ENCODE measurements at places on chromosomes 7 and 10.

GRCh38 chr10:125016611-125017202 is 74.8 kb downstream of the ZRANB1 start:
- DNase-seq, result no peak
- no peaks in the 10 kb centered on the region for H3K27me3 ChIP-seq
- H3K4me3 ChIP-seq, result no peak overlapping the region
- H3K27ac ChIP-seq, result no peak overlapping the region

DNA sequence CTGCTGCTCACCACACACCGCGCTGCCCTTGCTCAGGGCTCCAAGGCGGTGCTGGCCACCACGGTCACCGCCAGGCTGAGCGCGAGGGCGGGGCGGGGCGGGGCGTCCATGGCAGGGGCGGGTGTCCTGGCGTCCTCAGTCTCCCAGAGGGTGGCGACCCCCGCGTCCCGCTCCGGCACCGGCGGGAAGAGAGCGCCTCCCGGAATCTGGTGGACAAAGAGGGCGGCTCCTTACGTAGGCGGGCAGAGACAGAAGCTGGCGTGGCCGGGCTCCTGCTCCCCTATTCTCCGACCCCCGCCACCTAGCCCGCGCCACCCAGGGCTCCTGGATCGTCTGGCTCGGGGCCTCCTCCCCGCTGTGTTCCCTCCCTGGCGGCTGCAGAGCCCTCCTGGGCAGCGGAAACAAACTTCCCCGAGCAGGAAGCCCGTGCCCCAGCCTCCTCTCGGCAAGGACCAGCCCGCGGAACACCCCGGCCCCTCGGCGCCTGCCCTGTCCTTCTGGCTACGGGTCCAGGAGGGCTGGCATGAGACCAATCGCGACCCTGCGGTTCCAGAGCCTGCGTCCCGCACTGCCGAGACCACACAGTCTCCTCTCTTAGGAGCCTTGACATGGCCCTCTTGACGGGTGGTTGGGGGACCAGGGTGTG is 133.8 kb upstream of the ZNF92 start:
- peak overlapping the region; percentile 43 for H3K4me3 ChIP-seq
- H3K36me3 ChIP-seq, result no peaks in the 10 kb centered on the region
- DNase-seq, result no peak
- no peaks in the 10 kb centered on the region for H3K4me1 ChIP-seq
- H3K27me3 ChIP-seq, result peaks cover 25% of the 10 kb centered on the region
- no peak overlapping the region for H3K27ac ChIP-seq

DNA sequence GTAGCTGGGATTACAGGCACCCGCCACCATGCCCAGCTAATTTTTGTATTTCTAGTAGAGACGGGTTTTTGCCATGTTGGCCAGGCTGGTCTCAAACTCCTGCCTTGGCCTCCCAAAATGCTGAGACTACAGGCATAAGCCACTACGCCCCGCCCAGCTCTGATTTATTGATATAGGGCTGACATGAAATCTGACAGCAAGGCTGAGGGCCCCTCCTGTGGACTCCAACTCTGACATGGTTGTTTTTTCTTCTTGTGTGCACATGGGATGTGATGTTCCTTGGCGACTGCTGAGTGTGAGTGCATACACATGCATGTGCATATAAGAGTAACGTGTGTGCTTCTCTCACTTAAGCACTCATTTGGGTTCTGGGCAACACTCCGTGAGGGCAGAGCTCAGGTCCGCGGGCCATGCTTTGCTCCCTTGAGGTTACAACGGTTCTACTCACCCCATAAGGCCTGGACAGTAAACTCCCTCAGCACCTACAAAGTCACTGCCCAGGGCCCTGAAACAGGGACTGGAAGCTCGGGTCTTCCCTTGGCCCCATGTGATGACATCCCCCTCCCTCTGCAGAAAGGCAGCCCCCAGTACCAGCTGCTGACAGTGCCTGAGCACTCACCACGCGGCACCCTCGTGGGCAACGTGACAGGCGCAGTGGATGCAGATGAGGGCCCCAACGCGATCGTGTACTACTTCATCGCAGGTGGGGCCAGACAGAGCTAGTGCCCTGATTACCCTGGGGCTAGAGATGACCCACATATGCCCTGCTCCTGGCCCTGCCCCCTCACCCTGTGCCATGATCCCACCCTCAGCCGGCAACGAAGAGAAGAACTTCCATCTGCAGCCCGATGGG is 33.6 kb upstream of the VSIR start:
- DNase-seq, result no peak
- peaks cover 13% of the 10 kb centered on the region for H3K27me3 ChIP-seq
- H3K27ac ChIP-seq, result no peak overlapping the region
- H3K4me1 ChIP-seq, result no peaks in the 10 kb centered on the region
- H3K36me3 ChIP-seq, result no peaks in the 10 kb centered on the region

DNA sequence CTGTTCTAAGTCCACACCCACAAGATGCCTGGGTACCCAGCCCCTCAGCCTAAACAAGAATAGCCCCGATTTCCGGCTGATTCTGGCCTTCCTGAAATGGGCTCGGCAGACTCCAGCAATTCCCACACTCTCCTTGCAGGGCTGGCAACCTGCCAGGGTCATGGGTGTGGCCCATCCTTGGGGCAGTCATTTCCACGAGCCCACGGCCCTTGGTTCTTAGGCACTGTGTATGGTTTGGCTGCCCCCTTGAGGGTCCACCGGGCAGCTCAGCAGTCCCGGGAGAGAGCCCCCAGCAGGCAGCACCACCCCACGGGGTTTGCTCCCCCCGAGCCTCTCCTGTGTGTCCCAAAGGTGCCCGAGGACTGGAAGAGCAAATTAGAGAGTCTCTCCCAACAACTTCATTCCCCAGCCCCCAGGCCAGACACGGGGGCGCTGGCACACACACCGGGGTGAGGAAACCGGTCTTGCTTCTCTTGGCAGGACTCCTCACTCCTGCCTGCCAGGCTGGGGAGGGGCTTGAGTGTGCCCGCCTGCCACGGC is 142.2 kb downstream of the EMX2 start:
- H3K27ac ChIP-seq, result no peak overlapping the region
- H3K36me3 ChIP-seq, result no peaks in the 10 kb centered on the region
- DNase-seq, result no peak
- no peak overlapping the region for H3K4me3 ChIP-seq

GRCh38 chr7:130901209-130901783 is 167.3 kb upstream of the KLF14 start:
- peaks cover 42% of the 10 kb centered on the region for H3K36me3 ChIP-seq
- H3K4me3 ChIP-seq, result no peak overlapping the region
- H3K4me1 ChIP-seq, result peaks cover 97% of the 10 kb centered on the region
- no peak for DNase-seq

GRCh38 chr7:140249036-140249806 is 72.4 kb upstream of the KDM7A start:
- H3K27ac ChIP-seq, result no peak overlapping the region
- no peaks in the 10 kb centered on the region for H3K36me3 ChIP-seq
- no peak for DNase-seq
- no peaks in the 10 kb centered on the region for H3K4me1 ChIP-seq
- no peak overlapping the region for H3K4me3 ChIP-seq

GRCh38 chr7:19101909-19102308 is 15.5 kb downstream of the TWIST1 start:
- H3K4me3 ChIP-seq, result no peak overlapping the region
- peaks cover 5% of the 10 kb centered on the region for H3K4me1 ChIP-seq
- no peaks in the 10 kb centered on the region for H3K36me3 ChIP-seq
- H3K27me3 ChIP-seq, result peaks cover 25% of the 10 kb centered on the region
- H3K27ac ChIP-seq, result no peak overlapping the region
- DNase-seq, result no peak

All from keratinocyte (primary cell).